ENCODE measurements at places on chromosomes 6 and 20. TPM values are rescaled to one million over a fixed set of nuclear protein-coding genes. Genes with fewer than 3 reads are reported as not detected.

Gene SRSF12
- 0.09 TPM for total RNA-seq

Gene RNF144B
- 0.28 TPM for total RNA-seq

Gene PLN
- 0.28 TPM for total RNA-seq

Gene KCNQ2
- total RNA-seq = not detected

Data from smooth muscle cell of bladder (primary cell).